ENCODE measurements at places on chromosomes 2 and 18.

DNA sequence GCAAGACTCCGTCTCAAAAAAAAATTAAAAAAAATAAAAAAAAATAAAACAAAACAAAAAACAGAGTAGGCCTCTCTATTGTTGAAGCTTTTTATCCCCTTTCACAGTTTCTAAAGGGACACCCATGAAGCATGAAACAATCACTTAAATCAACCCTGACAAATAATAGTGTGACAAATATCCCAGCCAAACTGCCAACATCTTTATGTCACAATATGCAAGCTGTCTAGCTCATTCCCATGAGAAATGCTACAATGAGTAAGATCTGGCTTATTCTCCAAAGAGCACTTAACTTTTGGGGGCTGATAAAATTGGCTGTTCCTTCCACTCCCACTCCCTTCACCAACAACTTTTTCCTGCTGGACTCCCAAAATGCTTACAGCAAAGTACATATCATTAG is 21.7 kb upstream of the ABCA12 start:
- no peak for DNase-seq

- no peak for DNase-seq
These were observed 259.9 kb downstream of the EIPR1 start for GRCh38 chr2:3117650-3118216.

DNA sequence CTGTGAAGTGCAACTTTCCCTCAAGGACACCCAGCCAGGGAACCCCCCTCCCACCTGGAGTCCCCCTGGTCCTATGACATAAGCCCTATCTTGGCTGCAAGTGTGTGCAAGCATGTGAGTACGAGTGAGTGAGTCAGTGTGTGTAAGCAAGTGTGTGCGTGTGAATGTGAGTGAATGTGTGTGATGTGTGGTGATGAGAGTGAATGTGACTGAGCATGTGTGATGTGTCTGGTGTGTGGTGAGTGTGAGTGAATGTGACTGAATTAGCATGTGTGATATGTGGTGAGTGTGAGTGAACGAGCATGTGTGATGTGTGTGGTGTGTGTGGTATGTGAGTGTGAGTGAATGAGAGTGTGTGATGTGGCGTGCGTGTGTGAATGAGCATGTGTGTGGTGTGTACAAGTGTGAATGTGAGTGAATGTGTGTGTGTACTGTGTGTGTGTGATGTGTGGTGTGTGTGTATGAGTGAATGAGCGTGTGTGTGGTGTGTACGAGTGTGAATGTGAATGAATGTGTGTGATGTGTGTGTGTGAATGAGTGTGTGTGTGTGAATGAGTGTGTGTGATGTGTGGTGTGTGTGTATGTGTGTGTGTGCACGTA is 68.8 kb upstream of the SMAD7 start:
- DNase-seq, result no peak

DNA sequence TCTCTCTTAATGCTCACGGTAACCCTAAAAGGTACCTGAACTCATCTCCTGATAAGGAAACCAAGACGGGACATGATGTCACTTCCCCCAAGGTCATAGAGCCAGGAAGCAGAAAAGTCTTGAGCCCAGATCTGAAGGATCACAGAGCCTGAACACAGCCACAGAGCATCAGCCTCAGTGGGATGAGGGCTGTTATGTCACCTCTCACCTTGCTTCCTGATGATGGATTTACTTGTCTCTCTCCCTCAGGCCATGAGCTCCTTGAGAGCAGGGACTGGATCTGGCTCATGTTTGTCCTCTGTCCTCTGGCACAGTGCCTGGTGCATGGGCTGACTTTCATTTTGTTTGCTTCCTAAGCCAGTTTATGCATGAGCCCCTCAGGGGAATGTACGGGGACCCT is 54.2 kb downstream of the SERTAD2 start:
- no peak for DNase-seq

- no peak for DNase-seq
These were observed 75.0 kb upstream of the HAAO start for GRCh38 chr2:42867093-42868065.

GRCh38 chr2:102397209-102397608 is 25.8 kb upstream of the IL18RAP start:
- DNase-seq, result no peak

- DNase-seq, result no peak
These were observed 122.1 kb upstream of the SALL3 start for GRCh38 chr18:78857314-78858150.

- no peak for DNase-seq
These were observed 242.3 kb upstream of the NCKAP5 start for GRCh38 chr2:133810559-133810958.

- DNase-seq, result no peak
These were observed 461.6 kb downstream of the BCL11A start for GRCh38 chr2:60091894-60092293.

All from stimulated activated CD8-positive, alpha-beta memory T cell treated with anti-CD3 and anti-CD28 coated beads, Interleukin-12 subunit alpha, Interleukin-12 subunit beta, amount 100 ng/mL, for 4 hours (primary cell).